ENCODE measurements at places on chromosomes 1 and 21. TPM values are rescaled to one million over a fixed set of nuclear protein-coding genes. Genes with fewer than 3 reads are reported as not detected.

Gene LRRC8D
- 65.7 TPM for polyA plus RNA-seq

DNA sequence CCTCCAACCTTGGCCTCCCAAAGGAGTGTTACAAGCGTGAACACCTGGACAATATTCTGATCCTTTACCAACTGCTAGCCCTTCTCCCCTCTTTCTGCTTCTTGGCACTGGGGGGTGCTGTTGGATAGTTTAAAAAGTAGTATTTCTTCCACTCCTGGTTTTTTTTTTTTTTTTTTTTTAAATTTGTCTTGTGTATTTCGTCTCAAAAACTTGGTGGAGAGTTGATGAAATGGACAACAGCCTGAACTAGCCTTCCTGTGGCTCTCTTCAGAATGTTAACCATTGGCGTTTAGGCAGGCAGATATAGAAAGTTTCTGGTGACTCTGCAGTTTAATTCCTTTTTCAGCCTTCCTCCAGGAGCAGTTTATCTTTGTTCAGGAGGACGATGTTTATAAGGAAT is 69.7 kb upstream of the USP24 start:
- no peak overlapping the region for H3K4me3 ChIP-seq
- H3K27ac ChIP-seq: no peak overlapping the region
- no peak for DNase-seq
- H3K4me1 ChIP-seq: no peaks in the 10 kb centered on the region

Gene TNFSF18
- not detected for polyA plus RNA-seq

DNA sequence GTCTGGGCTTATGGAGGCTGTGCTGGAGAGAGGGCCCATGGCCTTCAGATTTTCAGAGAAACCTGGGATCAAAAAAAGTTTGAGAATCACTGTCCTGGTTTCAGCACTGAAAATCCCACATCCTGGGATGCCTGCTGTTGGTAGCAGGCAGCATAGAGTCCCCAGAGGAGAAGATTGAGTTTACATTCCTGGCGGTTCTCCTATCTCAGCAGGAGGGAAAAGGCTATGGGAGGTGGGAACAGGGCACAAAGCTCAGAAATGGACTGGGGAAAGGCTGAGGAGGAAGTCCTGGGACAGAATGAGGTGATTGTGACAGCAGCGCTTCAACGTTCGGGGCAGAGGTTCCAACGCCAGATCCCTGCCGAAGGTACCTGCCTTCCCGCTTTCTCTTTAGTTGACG is 103.4 kb downstream of the ETS2 start:
- no peaks in the 10 kb centered on the region for H3K36me3 ChIP-seq
- no peaks in the 10 kb centered on the region for H3K4me1 ChIP-seq
- no peaks in the 10 kb centered on the region for H3K27me3 ChIP-seq
- no peak overlapping the region for H3K4me3 ChIP-seq

Gene RNU1-2
- not detected for polyA plus RNA-seq

Gene RGSL1
- not detected for polyA plus RNA-seq

Gene IVL
- polyA plus RNA-seq: not detected

Gene SLC25A34
- not detected for polyA plus RNA-seq

DNA sequence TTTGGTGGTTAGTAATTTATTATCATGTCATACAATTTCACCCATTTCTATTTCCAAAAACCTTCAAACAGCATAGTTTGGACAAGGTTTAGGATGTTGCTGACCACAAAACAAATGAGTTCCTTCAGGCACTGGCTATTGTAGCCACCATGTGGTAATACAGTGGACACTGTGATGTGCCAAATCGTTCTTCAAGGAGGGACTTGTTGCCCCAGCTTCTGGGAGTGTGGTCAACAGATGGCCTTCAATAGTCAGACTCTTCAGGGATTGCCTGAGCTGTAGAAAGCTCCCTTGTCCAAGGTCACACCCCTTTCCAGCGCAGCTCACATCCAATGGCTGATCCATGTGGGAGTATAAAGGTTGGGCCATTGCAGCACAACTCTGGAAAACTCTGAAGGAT is 2.6 kb downstream of the PDE4B start:
- no peaks in the 10 kb centered on the region for H3K4me1 ChIP-seq
- H3K27ac ChIP-seq: no peak overlapping the region
- DNase-seq: no peak
- H3K27me3 ChIP-seq: no peaks in the 10 kb centered on the region
- no peaks in the 10 kb centered on the region for H3K36me3 ChIP-seq

GRCh38 chr1:215201283-215201682 is 118.7 kb downstream of the KCNK2 start:
- no peaks in the 10 kb centered on the region for H3K4me1 ChIP-seq
- H3K4me3 ChIP-seq: no peak overlapping the region
- no peaks in the 10 kb centered on the region for H3K27me3 ChIP-seq
- H3K36me3 ChIP-seq: no peaks in the 10 kb centered on the region
- no peak overlapping the region for H3K27ac ChIP-seq
- no peak for DNase-seq

DNA sequence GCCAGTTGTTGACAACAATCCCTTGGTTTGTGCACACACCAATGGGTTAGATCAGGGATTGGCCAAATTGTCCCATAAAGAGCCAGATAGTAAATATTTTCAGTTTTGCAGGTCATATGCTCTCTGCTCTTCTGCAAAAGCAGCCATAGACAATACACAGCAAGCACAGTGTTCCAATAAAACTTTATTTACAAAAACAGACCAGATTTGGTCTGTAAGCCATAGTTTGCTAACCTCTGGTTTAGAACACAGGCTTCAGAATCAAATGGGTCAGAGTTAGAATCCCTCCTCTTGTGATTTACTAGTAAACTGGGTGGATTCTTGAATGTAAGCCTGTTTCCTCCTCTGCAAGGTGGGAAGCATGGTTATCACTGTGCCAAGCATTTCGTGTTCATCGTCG is 65.3 kb upstream of the EFHD2 start:
- no peaks in the 10 kb centered on the region for H3K4me1 ChIP-seq
- H3K27ac ChIP-seq: no peak overlapping the region
- no peak for DNase-seq
- H3K36me3 ChIP-seq: no peaks in the 10 kb centered on the region
- no peaks in the 10 kb centered on the region for H3K27me3 ChIP-seq
- no peak overlapping the region for H3K4me3 ChIP-seq

Gene ITSN1
- polyA plus RNA-seq: 1.2 TPM

Gene CFAP45
- 0.17 TPM for polyA plus RNA-seq

- H3K4me1 ChIP-seq: no peaks in the 10 kb centered on the region
- DNase-seq: no peak
- H3K4me3 ChIP-seq: no peak overlapping the region
These were observed 283.9 kb downstream of the PBX1 start for GRCh38 chr1:164842870-164843269.

- no peak overlapping the region for H3K4me3 ChIP-seq
- no peak overlapping the region for H3K27ac ChIP-seq
- H3K36me3 ChIP-seq: no peaks in the 10 kb centered on the region
These were observed 163.2 kb upstream of the NBPF11 start for GRCh38 chr1:148315071-148315811.

DNA sequence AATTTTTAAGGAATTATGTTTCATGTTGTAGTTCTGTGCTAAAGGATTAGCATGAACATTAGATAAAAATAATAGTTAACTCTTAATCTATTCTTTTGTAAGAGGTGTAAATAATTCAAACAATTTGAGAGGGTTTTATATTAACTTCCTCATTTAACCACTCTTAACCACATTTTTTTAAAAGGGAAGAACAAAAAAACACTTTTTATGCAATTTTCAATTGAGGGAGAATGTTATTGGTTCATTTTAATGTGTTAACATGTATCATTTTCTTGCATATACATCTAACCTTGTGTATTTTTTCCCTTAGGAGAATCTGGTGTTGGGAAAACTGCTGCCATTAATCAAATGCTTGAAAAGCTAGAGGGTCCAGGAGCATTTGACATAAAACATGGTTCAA is 169.0 kb downstream of the LBR start:
- no peaks in the 10 kb centered on the region for H3K4me1 ChIP-seq
- H3K27ac ChIP-seq: no peak overlapping the region
- H3K36me3 ChIP-seq: no peaks in the 10 kb centered on the region
- DNase-seq: no peak
- no peak overlapping the region for H3K4me3 ChIP-seq
- H3K27me3 ChIP-seq: no peaks in the 10 kb centered on the region

GRCh38 chr1:244235157-244235556 is 184.1 kb downstream of the ZBTB18 start:
- H3K4me1 ChIP-seq: peaks cover 7% of the 10 kb centered on the region
- H3K27ac ChIP-seq: no peak overlapping the region
- DNase-seq: no peak
- H3K27me3 ChIP-seq: no peaks in the 10 kb centered on the region

- no peak overlapping the region for H3K4me3 ChIP-seq
- H3K4me1 ChIP-seq: no peaks in the 10 kb centered on the region
- no peaks in the 10 kb centered on the region for H3K27me3 ChIP-seq
- no peak overlapping the region for H3K27ac ChIP-seq
- DNase-seq: no peak
These were observed 3.3 kb upstream of the CD1B start for GRCh38 chr1:158334526-158335212.

Gene NIBAN1
- polyA plus RNA-seq: 0.20 TPM

Gene CDCA8
- polyA plus RNA-seq: 1.0 TPM

GRCh38 chr1:203797216-203797615 is 1.8 kb downstream of the ZBED6 start:
- DNase-seq: no peak
- H3K4me3 ChIP-seq: peak overlapping the region; percentile 80
- peaks cover 35% of the 10 kb centered on the region for H3K4me1 ChIP-seq
- no peaks in the 10 kb centered on the region for H3K27me3 ChIP-seq
- peak overlapping the region; percentile 80 for H3K27ac ChIP-seq
- no peaks in the 10 kb centered on the region for H3K36me3 ChIP-seq

- H3K4me1 ChIP-seq: peaks cover 30% of the 10 kb centered on the region
- H3K4me3 ChIP-seq: peak overlapping the region; percentile 82
- H3K36me3 ChIP-seq: peaks cover 65% of the 10 kb centered on the region
- no peak for DNase-seq
These were observed 3.8 kb downstream of the CDC42SE1 start for GRCh38 chr1:151055581-151055980.

- DNase-seq: no peak
These were observed 79.5 kb upstream of the SIPA1L2 start for GRCh38 chr1:232709386-232709785.

DNA sequence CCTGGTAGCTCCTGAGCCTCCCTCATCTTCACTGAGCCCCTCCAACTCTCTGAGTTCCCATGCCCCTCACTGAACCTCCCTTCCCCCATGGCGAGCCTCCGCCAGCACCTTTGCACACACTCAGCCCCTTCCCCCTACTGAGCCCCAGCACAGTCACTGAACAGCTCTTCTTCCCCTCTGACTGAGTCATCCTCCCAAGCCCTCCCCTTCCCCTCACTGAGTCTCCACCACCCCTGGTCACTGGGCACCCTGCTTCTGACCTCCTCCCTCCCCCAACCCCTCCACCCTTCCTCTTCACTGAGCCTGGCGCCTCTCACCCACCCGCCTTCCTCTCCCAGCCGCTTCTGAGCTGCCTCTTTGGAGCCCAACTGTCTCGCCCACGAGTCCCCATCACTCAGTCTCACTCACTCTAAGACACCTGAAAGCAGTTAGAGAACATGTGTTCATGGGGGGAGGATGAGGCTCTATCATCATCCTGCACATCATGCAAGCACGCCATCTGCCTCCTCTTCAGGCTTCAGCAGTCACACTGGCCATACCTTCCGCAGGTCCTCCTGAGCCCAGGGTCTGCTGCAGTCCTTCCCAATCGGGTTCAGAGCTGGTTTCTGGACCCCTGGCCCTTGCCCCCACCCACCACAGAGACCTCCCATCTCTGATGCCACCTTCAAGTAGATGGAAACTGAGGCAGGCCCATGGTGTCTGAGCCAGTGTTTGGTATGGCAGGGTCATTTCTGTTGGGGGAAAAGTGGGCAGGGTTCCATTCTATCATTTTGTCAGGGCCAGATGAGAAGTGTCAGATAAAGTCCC is 2.0 kb upstream of the TRNP1 start:
- no peaks in the 10 kb centered on the region for H3K36me3 ChIP-seq
- no peak overlapping the region for H3K27ac ChIP-seq
- no peak overlapping the region for H3K4me3 ChIP-seq
- peaks cover 14% of the 10 kb centered on the region for H3K27me3 ChIP-seq

GRCh38 chr1:66654643-66655042 is 97.6 kb upstream of the DYNLT5 start:
- no peaks in the 10 kb centered on the region for H3K27me3 ChIP-seq
- no peak overlapping the region for H3K4me3 ChIP-seq
- no peak overlapping the region for H3K27ac ChIP-seq
- no peaks in the 10 kb centered on the region for H3K36me3 ChIP-seq

Gene LENEP
- polyA plus RNA-seq: not detected

- H3K36me3 ChIP-seq: peaks cover 4% of the 10 kb centered on the region
- no peaks in the 10 kb centered on the region for H3K4me1 ChIP-seq
- H3K27me3 ChIP-seq: no peaks in the 10 kb centered on the region
- no peak for DNase-seq
- no peak overlapping the region for H3K27ac ChIP-seq
- H3K4me3 ChIP-seq: no peak overlapping the region
These were observed 549 bp downstream of the MSH4 start for GRCh38 chr1:75797273-75797588.

DNA sequence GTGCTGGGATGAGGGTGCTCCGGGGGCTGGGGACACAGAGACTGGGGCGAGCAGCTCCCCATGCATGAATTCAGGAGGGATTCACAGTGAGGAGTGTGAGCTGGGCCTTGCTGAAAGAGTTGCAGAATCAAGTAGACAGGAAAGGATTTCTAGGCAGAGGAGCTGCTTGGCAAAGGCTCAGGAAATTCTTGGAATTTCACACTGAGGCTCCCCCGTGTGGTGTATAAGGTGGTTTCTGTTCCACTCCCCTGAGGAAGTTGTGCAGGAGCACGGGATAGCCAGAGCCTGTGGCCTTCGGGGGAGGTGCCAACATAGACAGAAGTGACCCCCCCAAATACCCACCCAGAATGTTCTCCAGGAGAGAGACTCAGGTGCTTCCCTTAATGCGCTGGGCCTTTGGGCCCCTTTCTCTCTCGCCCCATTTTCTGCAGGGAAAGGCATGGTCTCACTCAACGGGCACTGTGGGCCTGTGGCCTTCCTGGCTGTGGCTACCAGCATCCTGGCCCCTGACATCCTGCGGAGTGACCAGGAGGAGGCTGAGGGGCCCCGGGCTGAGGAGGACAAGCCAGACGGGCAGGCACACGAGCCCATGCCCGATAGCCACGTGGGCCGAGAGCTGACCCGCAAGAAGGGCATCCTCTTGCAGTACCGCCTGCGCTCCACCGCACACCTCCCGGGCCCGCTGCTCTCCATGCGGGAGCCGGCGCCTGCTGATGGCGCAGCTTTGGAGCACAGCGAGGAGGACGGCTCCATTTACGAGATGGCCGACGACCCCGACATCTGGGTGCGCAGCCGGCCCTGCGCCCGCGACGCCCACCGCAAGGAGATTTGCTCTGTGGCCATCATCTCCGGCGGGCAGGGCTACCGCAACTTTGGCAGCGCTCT is 58.5 kb upstream of the ACTL8 start:
- no peaks in the 10 kb centered on the region for H3K27me3 ChIP-seq
- no peak overlapping the region for H3K4me3 ChIP-seq
- H3K36me3 ChIP-seq: no peaks in the 10 kb centered on the region
- no peaks in the 10 kb centered on the region for H3K4me1 ChIP-seq
- DNase-seq: no peak
